ENCODE measurements at places on chromosomes 5 and 9.

- DNase-seq, result no peak
These were observed 544.0 kb downstream of the ACTL7B start for GRCh38 chr9:108311745-108312144.

DNA sequence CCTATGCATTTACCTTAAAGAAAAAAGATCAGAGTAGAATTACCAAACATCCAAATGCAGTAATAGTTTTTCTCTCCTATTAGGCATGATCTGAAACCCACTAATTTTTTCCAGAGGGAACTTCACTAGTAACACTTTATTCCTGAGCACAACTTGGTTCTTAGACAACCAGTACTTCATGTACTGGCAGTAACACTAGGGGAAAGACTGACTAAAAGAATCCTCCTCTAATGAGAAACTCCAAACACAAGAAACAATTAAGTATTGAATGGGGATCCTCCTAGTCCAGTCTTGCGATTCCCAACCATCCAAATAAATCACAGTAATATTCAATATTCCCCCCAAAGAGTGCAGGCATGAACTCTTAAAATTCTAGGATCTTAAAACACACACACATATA lies 48.9 kb downstream of the ZNF608 start:
- no peak for DNase-seq

DNA sequence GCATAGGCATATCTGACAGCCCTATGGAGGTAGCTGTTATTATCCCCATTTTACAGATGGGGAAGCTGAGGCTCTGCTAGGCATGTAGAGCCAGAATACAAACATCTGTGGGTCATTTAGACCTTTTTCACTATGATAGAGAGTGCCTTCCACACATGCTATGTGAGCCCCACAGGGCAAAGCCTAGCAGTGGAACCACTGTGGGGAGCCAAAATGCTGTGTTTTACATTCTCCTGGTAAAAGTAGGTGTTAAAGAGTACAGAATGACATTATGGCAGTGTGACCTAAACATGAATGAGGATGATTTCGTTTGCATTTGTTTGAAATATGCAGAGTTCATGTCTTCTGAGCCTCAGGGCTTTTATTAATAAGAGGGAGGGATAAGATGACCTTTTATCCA lies 265.2 kb downstream of the MAST4 start:
- DNase-seq, result no peak

GRCh38 chr9:121564504-121565260 lies 65.0 kb upstream of the GGTA1 start:
- no peak for DNase-seq

GRCh38 chr5:41876678-41877077 lies 6.5 kb upstream of the OXCT1 start:
- DNase-seq, result no peak

GRCh38 chr5:103305809-103306208 lies 47.2 kb downstream of the MACIR start:
- no peak for DNase-seq

GRCh38 chr5:94082405-94082804 lies 341.0 kb upstream of the POU5F2 start:
- DNase-seq, result no peak

GRCh38 chr5:80953587-80953986 lies 6.6 kb upstream of the RASGRF2 start:
- no peak for DNase-seq

DNA sequence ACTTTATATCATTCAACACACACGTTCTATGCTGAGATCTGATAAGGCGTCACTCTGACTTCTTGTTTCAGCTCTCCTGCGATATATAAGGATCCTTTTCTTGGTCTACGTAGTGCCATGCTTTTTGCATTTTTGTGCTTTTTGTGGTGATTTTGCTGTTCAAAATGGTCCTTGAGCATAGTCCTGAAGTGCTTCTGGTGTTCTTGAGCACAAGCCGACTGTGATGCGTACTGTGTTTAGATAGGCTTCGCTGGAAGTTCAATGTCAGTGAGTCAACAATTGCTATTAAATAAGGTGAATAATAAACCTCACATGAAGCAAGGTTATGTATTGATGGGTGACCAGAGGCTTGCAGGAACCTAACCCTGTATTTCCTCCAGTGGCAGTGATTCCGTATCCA lies 46.8 kb downstream of the ACO1 start:
- DNase-seq, result no peak

DNA sequence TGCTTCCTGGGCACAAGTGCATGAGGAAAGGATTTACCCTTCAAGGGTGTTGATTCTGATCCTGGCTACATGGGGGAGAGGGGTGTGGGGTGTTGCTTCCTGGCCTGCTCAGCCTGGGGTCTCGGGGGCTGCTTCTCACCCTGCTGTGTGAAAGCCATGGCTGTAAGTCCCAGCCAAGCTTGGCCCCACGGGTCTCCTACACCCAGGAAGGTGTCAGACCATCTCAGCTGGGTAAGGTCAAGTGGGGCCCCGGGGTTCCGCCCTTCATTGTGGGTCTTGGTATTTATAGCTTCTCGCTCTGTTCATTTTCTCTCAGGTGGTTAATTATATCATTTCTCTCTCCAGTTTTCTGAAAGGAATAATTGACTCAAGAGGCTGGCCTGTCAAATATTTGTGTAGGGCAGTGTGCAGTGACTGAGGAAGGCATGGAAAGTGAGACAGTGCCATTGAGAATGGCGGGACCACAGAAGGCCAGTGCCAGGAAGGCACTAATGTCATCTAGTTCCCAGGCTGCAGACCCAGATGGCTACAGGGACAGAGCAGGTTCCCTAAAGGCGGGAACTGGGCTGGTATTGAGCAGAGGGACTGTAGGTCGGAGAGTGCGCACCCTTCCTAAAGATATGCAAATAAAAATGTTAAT lies 126.0 kb downstream of the FOXD1 start:
- no peak for DNase-seq

All from stimulated activated CD8-positive, alpha-beta memory T cell treated with anti-CD3 and anti-CD28 coated beads, Interleukin-2, amount 100 ng/mL, for 48 hours (primary cell).